ENCODE measurements at places on chromosomes 13 and 19.

GRCh38 chr13:26614721-26615120, 57.2 kb downstream of the WASF3 start:
- no peak for DNase-seq

DNA sequence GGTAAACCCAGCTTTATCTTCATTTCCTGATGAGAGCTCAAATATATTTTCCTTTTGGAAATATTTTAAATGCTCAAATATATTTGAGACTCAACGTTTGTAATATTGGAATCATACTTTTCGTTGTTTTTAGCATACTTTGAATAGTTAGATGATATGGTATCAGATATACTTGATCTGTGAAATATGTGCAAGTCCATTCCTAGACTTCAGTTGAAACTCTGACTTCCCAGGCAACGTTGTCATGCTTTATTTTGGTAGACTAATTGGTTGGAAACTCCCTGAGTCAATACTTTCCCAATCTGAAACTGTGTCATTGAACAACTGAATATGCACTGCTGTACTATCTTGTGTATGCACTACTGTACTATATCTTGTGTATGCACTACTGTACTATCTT, 378.5 kb downstream of the MYO16 start:
- DNase-seq = no peak

DNA sequence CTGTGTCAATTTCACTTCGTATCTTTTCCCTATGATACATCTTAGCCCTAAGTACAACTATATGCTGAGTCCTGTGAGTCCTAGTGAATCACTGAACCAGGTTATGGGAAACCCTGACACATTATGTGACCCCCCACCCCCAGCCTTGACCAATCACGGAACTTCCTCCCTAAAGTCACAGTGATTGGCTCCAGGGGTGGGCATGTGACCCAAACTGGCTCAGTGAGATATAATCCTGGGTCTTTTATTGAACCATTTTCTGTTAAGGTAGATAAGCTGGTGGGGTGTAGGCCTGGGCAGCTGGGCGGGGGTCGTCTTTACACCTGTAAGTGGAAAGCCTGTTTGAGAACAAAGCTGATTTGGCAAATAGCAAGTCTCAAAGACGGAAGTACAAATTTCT, 19.8 kb upstream of the FBL start:
- DNase-seq = no peak

- DNase-seq = no peak
Measured at GRCh38 chr13:97043302-97043701, 49.0 kb upstream of the OXGR1 start.

- DNase-seq = no peak
Measured at GRCh38 chr19:10327793-10328192, 5.5 kb downstream of the RAVER1 start.

- no peak for DNase-seq
Measured at GRCh38 chr19:48512504-48513288, 1.1 kb upstream of the LMTK3 start.

DNA sequence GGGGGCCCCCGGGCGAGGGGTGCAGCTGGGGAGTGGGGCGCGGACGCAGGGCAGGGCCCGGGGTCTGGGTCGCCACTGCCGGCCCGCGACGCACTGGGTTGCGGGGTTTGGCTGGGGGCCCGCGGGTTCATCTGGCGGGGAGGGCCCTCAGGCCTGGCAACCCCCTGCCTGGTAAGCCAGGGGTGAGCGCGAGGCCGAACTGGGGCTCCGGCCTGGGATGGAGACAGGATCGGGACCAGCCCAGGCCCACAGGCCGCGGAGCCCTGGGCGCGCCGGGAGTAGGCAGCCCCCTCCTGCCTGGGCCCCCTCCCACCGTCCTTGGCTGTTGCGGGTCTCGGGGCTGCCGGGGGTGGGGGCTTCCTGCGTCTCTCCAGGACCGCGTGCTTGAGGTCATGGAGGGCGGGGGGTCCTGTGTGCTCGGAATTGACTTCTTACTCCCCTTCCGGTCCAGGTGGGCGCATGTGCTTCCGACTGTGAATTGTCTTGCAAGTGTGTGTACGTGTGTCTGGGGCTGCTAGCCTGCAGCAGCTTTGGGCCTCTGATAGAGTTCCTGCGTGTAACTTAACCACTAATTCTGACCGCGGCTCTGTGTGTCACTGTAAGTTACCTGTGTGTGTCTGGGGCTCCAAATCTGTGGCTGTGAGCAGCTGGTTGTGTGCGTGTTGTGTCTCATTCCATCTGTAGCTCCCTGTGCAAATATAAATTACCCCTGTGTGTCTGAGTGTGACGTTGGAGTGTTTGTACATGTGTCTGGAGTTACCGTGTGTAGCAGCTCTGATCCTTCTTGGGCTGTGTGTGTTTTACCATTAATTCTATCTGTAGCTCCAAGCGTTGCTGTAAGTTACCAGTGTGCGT, 751 bp downstream of the GRAMD1A start:
- DNase-seq = peak; percentile 42

GRCh38 chr19:44576843-44577565, 36.4 kb upstream of the IGSF23 start:
- DNase-seq = no peak

- DNase-seq = no peak
Measured at GRCh38 chr13:92657565-92657964, 569.0 kb upstream of the GPC6 start.

DNA sequence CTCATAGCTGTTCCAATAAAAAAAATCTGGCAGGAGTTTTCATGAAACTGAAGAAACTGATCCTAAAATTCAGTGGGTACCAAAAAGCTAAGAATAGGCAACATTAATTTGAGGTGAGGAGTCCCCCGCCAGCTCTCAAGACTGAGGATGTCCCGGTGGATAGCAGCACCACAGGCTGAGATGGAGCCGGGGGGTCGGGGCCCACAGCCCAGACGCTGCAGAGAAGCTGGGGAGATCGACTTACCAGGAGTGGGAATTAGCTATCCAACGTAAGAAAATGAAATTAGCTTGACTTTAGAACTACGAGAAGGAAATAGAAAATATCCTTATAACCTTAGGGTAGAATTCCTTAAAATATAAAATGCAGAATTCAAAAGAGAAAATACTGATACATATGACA, 23.2 kb upstream of the DCUN1D2 start:
- DNase-seq = no peak

GRCh38 chr13:103908911-103909310, 842.7 kb upstream of the SLC10A2 start:
- DNase-seq = no peak

DNA sequence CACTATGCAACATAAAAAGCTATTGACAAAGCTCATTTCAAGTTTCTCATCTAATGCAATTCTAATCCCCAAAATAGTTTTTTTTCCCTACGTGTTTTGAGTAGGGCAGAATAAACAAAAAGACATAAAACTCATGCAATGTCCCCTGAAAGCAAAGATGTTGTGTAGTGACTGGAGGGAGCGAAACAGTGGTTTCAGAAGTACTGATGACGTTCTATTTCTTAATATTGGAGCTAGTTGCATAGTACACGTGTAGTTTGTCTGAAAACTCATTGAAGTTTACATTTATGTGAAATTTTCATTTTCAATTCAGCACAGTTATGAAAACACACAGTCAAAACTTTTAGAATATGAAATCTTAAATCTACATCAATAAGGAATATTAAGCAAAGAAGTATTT, 31.6 kb downstream of the USP12 start:
- DNase-seq = no peak

- no peak for DNase-seq
Measured at GRCh38 chr13:46663206-46664037, 110.5 kb downstream of the LRCH1 start.

GRCh38 chr19:45420871-45421270, 2.8 kb downstream of the ERCC1 start:
- no peak for DNase-seq

DNA sequence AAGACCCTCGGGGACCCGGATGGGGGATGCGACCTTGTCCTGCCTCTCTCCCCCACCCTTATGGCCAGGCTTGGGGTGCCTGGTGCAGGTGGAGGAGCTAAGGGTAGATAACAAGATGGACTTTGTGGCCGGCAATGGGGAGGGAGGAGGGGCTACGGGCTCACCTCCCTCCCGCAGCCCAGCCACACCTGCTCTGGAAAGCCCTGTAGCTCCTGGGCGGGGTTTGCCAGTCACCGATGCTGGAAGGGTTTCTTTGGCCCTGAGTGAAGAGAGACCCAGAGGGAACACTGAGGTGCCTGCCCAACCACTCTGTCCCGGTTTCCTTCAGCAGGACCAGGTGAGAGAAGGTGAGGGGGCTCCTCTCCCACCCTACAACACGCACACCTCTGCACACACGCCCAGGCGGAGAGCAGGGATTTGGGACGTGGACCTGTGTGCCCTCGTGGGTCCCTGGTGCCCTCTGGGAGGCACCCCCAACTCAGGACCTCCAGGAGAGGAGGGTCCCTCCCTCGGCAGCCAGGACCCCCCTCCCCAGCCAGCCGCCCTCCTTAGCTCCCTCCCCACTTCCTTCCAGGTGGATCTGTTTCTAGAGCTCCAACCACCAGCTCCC, at the start of gene FUT2:
Gene FUT2 (plus strand): TSS at position 229 of the 610 bp plus-strand sequence. CDS start 6,986 bp downstream, outside the sequence.
- no peak for DNase-seq

- DNase-seq = no peak
Measured at GRCh38 chr13:59280297-59280696, 883.4 kb downstream of the DIAPH3 start.

DNA sequence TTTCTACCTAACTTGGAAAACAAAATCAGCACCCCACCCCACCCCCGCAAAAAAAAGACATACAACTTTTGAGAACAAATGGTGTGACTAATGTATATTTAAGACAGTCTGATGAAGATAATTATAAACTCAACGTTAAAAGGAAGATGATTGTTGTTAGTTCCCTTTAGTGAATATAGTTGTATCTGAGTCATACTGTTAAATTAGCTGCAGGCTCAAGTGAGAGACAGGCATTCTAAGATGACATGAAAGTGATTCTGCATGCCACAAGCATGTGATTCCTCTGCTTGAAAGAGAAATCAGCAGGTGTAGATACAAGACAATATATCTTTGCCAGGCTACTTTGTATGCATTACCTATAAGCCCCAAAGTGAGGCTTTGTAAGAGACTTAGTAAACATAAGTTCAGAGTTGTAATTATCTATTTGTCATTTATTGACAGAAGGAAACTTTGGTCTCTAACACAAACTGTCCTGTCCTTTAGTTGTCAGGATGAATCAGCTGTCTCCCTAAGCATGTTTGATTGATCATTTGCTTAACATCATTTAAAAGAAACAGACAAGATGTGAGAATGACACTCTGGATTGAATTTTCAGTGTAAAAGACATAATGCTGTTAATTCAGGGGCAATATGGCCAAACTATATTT, 319.4 kb upstream of the HTR2A start:
- no peak for DNase-seq

GRCh38 chr13:75480671-75481175, 1.2 kb downstream of the TBC1D4 start:
- DNase-seq = no peak

- DNase-seq = no peak
Measured at GRCh38 chr13:80975903-80976302, 635.0 kb upstream of the SPRY2 start.
